ENCODE measurements at places on chromosomes 3 and 15.
A peak's percentile ranks its signal among the peaks of the same experiment; 100 is the strongest.

- peak; percentile 16 for DNase-seq
Observed at GRCh38 chr3:35908366-35909232, 269.3 kb downstream of the ARPP21 start.

DNA sequence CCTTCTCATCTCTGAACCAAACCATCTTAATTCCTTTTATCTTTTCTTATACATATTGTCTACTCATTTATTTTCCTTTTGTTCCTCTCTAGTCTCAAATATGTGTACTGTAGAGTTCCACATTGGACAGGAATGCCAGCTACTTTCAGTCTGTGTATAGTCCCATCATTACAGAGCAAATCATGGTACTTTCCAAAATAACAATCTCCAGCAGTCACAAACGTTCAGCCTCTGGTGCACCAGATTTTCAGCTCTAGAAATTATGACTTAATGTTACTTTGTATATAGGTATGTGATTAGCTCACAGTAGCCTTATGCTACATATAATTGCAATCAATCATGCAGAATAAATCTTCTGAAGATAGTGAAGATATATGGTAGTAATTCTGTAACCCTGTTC lies 32.5 kb upstream of the TM4SF4 start:
- no peak for DNase-seq

- DNase-seq, result no peak
Observed at GRCh38 chr3:33892655-33893054, 94.2 kb downstream of the PDCD6IP start.

DNA sequence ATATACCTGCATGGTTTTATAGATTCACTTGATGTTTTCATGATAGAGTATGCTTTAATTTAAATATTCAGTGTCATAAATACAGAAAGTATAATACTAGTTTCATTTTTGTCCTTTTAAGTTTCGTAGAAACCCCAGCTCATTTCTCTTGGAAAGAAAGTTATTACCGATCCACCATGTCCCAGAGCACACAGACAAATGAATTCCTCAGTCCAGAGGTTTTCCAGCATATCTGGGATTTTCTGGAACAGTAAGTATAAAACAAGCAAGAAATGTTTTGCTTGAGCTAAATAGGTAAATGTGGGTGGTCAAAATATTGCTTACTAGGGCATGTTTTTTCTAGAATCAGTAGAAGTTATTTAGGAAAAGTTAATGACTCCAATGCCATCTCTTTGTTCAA lies 106.4 kb downstream of the TP63 start:
- no peak for DNase-seq

DNA sequence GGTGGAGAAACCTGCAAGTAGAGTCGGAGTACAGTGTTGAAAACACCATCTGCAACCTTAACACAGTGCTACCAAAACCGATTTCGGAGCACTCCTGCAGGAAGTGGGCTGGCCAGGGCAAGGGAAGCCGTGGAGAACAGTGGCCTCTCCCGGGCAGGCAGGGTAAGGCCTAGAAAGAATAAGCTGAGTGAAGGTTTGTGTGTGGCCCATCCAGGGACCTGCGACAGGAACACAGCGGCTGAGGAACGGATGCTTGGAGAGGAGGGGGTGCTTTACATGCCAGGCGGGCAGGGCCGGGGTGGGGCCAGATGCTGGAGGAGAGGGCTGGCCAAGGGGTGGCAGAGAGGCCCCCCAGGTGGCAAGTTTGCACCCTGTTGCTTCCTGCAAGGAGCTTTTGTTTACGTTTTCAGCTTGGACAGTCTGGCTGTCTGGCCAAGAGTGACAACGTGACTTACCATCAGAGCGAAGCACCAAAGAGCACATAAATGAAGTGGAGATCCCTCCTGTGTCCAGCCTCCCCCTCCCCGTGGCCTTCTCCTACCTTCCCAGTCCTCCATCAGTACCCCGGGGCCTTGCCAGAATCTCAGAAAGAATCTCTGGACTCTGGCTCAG lies 156.5 kb downstream of the PGPEP1L start:
- DNase-seq, result peak; percentile 59

DNA sequence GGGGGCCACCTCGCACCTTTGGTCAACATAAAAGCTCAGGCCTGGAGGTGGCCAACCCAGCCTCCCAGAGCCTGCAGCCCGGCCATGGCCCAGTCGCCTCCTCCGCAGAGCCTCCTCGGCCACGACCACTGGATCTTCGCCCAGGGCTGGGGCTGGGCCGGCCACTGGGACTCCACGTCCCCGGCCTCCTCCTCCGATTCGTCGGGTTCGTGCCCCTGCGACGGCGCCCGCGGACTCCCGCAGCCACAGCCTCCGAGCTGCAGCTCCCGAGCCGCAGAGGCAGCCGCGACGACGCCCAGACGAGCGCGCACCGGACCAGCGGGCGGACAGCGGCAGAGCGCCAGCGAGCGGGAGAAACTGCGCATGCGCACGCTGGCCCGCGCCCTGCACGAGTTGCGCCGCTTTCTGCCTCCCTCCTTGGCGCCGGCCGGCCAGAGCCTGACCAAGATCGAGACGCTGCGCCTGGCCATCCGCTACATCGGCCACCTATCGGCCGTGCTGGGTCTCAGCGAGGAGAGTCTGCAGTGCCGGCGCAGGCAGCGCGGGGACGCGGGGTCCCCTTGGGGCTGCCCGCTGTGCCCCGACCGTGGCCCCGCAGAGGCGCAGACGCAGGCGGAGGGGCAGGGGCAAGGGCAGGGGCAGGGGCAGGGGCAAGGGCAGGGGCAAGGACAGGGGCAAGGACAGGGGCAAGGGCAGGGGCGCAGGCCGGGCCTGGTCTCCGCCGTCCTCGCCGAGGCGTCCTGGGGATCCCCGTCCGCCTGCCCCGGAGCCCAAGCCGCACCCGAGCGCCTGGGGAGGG lies at the start of gene MESP2:
TSS of gene MESP2 (plus strand) at position 59 of the 799 bp plus-strand sequence. CDS start at position 85, 26 bp downstream.
- DNase-seq, result peak; percentile 84

GRCh38 chr3:158313338-158313927 lies 203.5 kb downstream of the RSRC1 start:
- no peak for DNase-seq

DNA sequence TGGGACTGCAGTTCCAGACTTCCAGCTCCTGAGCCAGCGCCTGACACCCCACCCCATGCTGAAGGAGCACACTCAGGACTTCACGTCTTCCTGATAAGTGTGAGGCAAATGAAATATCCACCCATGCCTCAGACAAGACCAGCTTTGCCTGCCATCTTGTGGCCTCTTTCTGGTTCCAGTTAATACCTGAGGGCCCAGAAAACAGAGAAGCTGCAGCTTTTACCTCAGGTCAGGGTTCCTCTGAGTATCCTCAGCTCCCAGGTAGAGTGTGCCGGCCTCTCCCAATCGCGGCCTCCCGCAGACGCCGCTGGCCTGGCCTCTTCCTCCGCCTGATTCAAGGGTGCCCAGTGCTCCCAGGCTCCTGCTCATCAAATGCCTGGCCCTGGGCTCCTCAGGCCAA lies 5.1 kb upstream of the KLHL6 start:
- no peak for DNase-seq

GRCh38 chr3:156594219-156594683 lies 39.3 kb upstream of the SSR3 start:
- no peak for DNase-seq

DNA sequence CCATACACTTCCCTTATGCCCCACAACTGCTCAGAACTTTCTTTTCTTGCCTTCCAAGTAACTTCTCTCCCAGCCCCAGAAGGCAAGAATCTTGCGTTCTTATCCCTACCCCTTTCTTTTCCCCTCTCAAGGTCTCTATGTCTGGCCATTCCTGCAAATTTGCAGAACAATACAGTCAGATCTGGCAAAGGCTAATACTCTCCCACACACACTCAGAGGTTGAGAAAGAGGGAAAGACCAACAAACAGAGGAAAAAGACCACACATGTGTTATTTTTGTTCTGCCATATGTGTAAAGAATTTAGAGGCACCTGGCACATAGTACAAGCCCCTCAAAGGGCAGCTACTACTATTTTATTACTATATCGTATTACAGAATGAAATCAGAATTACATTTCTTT lies 25.7 kb downstream of the GJD2 start:
- no peak for DNase-seq

- no peak for DNase-seq
Observed at GRCh38 chr15:25342629-25343028, 96.2 kb downstream of the UBE3A start.

DNA sequence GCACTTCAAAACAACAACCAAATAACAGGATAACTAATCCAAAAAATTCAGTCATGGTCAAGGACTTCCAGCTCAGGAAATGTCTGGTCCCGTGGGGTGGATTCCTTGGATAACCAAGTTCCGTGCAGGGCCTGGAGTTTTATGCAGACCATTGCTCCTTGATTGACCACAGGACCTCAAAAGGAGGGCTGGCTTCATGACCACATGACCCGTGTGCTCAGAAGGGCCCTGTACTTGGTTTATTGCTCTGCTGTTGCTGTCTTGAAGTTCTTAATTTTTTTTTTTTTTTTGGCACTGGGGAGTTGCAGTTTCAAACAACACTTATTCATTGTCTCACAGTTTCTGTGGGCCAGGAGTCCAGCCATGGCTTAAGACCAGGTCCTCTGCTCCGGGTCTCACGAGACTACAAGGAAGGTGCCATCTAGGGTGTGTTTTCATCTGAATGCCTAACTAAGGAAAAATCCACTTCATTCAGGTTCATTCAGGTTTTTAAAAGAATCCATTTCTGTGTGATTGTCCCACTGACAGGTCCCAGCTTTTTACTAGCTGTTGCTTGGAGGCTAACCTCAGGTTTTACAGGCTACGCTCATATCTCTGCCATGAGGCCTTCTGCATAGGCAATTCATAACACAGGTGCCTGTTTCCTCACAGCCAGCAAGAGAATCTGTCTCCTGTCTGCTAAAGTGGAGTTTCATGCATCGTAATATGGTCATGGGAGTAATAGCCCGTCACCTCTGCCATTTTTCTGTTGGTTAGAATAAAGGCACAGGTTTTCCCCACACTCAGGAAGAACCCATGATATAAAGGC lies 65.3 kb downstream of the FLNB start:
- DNase-seq, result no peak

- DNase-seq, result no peak
Observed at GRCh38 chr3:124935794-124936542, 1.4 kb upstream of the MUC13 start.

DNA sequence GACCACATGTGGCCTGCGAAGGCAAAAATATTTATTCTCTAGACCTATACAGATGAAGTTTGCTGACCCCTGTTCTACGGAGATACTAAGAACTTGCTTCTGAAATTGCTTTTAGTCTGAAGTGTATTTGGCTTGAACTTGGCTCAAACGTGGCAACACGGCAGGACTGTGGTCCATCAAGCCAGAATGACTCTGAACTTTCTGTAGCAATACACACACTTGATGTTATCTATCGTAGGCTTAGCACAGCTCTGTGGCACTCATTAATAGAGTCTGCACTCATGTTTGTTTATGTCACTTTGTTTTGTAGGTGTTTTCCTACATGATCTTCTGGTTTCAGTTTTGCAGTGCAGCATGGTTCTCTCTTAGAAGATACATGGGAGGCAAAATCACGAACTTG lies 298.1 kb downstream of the ADAMTS17 start:
- no peak for DNase-seq

DNA sequence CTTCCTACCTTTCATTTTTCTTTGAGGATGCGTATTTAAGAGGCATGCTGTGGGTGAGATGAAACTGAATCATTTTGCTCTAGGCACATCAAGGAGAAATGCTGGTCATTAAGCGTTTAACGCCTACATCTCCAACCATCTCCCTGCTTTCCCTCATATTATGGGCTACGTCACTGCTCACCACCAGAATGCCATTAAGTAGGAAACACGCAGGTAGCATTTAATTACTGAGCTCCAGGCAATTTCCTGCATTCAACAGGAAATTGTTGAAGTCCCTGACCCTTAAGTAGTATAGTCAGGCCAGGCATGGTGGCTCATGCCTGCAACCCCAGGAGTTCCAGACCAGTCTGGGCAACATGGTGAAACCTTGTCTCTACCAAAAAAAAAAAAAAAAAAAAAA lies 66.1 kb downstream of the CHSY1 start:
- DNase-seq, result no peak

DNA sequence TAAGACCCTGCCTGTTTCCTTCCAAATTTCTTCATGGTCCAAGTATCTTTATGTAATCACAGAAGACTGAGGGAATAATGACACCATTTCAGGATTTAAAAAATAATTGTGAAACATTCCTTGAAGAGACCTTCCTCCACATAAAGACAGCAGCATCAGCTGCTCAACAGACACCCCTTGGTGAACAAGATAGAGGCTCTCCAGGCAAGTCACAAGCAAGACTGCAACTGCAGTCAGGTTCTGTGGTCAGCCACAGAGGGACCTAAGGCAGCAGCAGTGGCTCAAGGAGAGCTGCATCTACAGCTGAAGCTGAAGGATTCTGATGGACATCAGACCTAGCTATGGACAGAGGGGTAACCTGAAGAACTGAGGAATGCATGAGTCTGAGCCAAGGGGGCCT lies 97.2 kb upstream of the C3orf80 start:
- no peak for DNase-seq

DNA sequence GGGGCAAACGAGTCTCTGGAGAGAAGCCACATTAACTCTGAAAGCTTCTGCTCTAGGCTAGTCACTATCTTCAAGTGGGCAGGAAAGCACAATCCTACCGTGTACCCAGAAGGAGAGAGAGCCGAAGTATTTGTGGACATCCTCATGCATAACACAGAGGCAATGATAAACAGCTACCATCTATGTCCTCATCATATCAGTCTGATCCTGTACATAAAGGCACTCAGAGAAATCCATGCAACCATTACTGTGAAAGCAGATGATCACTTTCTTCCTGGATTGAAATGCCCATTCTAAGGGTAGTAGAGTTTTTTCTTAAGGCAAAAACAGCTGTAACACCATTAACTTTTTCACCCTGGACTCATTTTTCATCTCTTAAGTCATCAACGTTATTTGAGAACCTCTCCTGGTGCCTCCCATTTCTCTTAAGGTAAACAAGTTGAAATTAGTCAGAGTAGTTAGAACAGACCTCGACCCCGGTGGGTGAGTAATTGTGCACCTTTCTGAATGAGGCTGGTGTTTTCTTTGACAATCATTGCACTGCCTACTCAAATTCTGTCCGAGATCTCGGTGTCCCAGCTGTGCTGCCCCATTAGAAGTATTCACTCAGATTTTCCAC lies 327.4 kb downstream of the SHQ1 start:
- no peak for DNase-seq

DNA sequence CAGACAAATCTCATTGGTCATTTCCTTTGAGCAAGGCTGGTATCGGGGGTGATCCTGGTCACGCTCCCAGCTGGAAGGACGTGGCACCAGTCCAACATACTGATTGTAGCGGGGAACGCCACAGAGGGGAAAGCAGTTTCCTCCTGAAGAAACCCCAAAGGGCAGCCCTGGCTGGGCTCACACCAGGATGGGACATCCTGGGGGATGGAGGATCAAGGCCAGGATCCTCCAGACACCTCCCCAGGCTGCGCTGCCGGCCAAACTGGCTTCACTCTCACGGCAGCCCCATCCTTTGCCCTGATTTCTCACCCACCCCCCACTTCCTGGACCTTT lies 36.6 kb downstream of the MUC20 start:
- DNase-seq, result no peak

GRCh38 chr3:187738331-187739093 lies 6.8 kb downstream of the BCL6 start:
- peak; percentile 93 for DNase-seq

DNA sequence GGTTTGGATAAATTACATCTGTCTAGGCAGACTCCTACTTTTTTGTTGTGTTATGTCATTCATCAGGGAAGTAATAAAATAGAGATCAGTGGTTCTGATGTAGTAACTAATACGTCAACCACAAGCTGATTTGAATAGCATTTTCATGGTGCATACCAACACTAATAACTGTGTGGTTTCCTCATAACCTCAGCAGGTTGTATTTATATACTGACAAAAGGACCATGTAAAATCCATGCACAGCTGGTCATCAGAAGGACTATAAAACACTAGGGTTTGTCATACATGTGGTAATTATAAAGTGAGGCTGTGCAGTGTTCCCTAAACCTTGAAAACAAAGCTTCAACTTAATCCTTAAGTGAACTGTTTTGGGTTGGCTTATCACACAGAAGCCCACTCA lies 216.8 kb upstream of the RBMS3 start:
- DNase-seq, result no peak
